ENCODE measurements at places on chromosomes 2 and 18.

DNA sequence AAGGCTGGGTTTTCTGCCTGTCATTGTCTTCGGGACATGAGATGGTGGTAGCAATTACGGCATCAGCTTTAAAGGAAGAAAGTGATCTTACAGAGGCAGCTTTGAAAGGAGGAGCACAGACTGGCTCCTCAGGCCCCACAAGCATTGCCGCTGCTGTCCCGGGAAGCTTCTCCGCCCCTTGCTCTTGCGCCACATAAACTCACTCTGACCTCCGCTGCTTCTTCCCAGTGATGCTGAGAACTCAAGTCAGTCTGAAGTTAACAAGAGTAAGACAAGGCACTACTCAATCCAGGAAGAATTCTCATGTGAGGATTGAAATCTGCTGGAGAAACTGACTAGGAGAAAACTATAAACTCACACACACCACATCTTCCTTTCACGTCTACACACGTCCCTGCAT, 112.4 kb upstream of the RIOK3 start:
- DNase-seq, result no peak

GRCh38 chr2:216316743-216317142, 55.5 kb downstream of the MARCHF4 start:
- no peak for DNase-seq

DNA sequence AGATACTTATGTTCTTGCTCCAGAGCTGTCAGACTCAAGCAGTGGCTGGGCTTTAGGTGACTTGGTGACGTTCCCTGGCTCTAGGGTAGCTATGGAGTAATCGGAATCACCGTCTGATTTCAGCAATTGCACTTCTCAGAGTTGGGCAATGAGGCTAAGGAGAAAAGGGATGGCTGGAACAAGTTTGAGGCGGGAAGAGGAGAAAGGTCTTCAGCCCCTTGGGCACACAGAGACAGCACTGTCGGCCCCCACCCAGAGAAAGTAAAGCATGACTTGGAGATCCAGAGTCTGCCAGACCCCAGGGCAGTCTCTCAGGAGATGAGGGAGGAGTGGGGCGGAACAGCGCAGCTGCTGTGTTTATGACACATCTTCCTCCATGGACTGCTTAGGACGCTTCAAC, 114.5 kb downstream of the KLHL29 start:
- no peak for DNase-seq

GRCh38 chr18:23890589-23890988, 124.0 kb upstream of the TTC39C start:
- no peak for DNase-seq

GRCh38 chr2:23590241-23590869, 205.4 kb downstream of the KLHL29 start:
- no peak for DNase-seq

- no peak for DNase-seq
These were observed 1.6 kb downstream of the TNP1 start for GRCh38 chr2:216858312-216858711.

- no peak for DNase-seq
These were observed 65.3 kb upstream of the SMIM21 start for GRCh38 chr18:75492852-75493251.

DNA sequence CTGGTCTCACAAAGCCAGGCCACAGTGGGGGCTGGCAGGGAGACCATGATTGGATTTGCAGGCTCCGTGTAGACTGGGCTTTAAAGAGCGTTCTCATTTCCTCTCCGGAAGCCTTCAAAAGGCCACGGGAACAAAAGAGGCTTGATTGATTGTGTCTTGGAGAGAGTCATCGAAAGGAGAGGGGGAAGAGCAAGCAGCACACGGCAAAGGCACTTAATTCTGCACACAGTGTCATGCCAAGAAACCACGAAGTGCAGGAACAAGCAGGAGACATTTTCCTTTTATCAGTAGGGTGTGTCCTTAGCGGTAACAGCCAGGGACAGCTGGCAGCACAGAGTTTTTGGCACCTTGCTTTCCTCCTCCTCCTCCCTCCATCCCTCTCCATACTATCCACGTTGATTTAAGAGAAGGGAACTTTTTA, 47.7 kb downstream of the GLI2 start:
- no peak for DNase-seq

DNA sequence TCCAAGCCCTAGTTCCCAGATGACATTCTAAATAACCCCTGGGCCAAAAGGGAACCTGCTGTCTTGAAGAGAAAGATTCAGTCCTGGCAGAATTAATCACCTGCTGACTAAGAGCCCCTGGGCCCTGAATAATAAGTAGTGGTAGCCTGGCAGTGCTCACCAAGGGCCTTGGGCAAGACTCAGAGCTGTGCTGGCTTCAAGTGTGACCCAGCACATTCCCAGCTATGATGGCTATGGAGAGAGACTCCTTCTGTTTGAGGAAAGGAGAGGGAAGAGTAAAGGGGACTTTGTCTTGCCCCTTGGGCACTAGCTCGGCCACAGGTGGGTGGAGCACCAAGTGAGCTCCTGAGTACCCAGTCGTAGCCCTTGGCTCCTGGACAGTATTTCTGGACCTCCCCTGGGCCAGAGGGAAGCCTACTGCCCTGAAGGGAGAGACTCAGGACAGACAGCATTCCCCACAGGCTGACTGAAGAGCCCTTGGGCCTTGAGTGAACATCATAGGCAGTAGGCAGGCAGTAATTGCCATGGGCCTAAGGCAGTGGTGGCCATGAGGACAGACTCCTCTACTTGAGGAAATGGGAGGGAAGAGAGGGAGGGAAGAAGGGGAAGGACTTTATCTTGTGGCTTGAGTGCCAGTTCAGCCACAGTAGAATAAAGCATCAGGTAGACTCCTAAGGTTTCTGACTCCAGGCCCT, 40.0 kb upstream of the INPP4A start:
- no peak for DNase-seq

GRCh38 chr2:216319771-216320170, 52.5 kb downstream of the MARCHF4 start:
- DNase-seq, result no peak

- no peak for DNase-seq
These were observed 32.3 kb downstream of the CCNT2 start for GRCh38 chr2:134950886-134951285.

GRCh38 chr2:18456026-18456425, 104.4 kb downstream of the RDH14 start:
- no peak for DNase-seq

DNA sequence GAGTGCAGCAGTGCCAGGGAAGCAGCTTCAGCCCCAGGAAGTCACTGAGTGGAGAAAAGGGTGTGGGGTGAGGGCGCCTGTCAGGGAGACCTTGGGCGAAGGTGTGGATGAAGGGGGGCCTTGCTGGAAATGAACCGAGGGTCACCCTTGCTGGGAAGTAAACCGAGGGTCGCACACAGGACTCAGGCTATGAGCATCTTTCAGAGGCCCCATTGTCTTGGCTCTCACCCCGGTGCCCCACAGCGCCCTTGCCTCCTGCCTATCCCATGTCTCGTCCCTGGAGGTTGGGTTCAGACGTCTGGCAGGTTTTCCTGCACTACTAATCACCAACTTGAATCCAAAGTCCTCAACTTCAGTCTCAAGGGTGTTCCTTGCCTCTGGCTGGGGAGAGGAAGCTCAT, 122.8 kb upstream of the PXDN start:
- DNase-seq, result no peak

GRCh38 chr2:206442833-206443734, at the start of gene ADAM23:
TSS of gene ADAM23 (plus strand) at chr2:206443532. CDS start at chr2:206443867, 335 bp downstream.
- peak; percentile 19 for DNase-seq

- no peak for DNase-seq
These were observed 75.7 kb upstream of the CDCA7 start for GRCh38 chr2:173278794-173279526.

- no peak for DNase-seq
These were observed 239.6 kb downstream of the BABAM2 start for GRCh38 chr2:28129955-28130695.

DNA sequence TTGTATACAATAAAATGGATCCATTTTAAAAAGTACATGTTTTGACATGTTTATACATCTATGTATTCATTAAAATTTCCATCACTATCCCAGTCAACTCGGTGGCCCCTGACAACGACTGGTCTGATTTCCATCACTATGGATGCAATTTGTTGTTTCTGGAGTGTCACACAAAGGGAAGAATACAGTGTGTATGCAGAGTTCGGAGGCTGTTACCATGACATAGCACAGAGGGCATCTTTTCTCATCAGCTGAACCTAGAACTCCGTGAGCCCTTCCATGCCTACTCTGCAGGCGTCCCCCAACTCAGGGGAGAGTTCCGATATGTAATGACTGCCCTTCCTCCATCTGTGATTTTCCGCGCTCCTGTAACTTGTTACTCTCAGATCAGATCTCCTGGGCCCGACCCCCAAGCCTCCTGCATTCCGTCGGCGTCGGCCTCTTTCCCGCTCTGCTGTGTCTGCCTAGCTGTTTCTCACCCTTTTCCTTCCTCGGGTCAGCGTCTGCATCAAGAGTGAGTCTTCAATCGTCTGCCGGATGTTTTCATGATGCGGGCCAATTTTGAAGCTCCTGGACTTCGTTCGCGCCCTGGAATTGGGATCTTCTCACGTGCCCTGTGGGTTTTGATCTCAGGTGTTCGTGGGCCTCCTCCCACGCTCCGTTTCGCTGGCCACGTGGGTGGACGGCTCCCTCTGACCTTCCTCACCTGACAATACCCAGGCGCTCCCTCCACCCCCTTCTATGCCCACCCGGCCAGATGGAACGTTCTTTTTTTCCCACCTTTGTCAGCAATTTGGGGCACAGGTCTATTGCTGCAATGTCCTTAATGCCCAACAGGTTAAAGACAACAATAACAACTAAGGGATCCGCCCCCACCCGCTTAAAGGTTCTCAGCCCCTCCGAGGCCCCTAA, 161.0 kb downstream of the TWIST2 start:
- no peak for DNase-seq

GRCh38 chr2:105328281-105329196, 996 bp downstream of the TGFBRAP1 start:
- peak; percentile 56 for DNase-seq

GRCh38 chr2:37629529-37629928, 41.9 kb downstream of the CDC42EP3 start:
- DNase-seq, result no peak

DNA sequence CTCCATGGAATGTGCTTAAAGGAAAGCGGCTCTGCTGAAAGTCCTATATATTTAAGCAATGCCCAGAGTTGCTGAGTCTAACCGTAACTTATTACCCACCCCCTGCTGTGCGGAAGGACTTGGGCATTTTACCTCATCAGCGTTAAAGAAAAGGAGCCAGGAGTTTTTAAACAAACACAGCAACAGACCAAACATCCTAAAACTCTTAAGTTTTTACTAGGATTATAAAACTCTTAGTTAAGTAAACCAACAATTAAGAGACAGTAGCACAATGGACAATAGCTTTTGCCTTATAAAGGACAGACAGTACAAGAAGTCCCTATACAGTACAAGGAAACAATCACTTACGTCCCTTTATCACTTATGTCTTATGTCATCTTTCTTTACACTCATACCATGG, 90.2 kb downstream of the ZNF521 start:
- DNase-seq, result no peak

DNA sequence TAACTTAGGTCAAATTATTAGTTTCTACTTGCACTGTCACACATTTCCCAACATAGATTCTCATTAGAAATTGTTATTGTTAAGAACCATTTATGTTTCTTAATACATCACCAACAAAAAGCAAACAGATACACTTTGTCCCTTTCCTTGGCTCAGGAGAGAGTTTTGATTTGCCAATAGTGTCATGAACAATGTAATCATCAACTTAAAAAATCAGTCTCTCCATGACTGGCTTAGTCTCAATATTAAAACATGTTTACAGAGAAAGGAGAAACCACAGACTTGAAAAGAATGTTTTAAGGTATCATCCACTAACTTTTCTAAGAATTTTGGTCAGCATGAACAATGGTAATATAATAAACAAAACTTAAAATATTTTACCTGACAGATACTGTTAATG, 416.5 kb upstream of the KCNH7 start:
- DNase-seq, result no peak

DNA sequence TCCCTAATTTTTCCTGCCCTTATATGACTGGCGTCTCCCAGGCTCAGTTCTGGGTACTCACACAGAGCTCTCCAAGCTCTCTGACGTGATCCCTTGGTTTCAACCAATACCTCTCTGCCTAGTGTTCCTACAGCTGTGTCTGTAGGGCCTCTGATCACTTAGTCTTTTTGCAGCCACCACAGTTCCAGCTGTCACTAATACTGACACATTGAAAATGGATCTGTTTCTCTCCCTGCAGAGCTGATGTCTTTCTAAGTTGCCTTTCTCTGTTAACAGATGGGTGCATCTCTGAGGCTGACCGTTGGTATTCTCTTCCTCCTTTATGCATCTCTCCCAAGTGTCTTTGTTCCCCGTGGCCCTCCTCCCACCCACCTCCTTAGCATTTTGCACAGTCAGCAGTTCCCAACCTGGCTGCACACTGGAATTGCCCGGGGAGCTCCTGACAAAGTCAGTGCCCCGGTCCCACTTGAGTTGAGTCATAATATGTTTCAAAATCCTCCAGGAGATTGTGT, 62.5 kb downstream of the CERS6 start:
- no peak for DNase-seq

GRCh38 chr2:42590176-42590575, 21.7 kb downstream of the MTA3 start:
- DNase-seq, result no peak

- no peak for DNase-seq
These were observed 75.8 kb downstream of the CALCRL start for GRCh38 chr2:187372213-187372612.

DNA sequence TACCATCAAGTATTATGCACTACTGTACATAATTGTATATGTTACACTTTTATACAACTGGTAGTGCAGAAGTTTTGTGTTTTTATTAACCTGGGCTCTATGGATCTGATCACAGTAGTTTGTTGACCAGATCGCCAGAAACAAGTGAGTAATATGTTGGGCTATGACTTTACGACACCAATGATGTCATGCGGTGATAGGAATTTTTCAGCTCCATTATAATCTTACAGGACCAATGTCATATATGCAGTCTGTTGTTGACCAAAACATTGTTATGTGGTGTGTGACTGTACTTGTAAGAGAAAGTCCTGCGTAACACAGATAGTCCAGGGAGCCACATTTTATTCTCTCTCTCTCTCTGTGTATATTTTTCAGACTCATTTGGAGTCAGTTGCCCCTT, 4.5 kb upstream of the ACOXL start:
- DNase-seq, result no peak

GRCh38 chr2:143607231-143608062, 478.2 kb downstream of the ARHGAP15 start:
- no peak for DNase-seq

GRCh38 chr2:66840321-66841002, 405.5 kb downstream of the MEIS1 start:
- no peak for DNase-seq

GRCh38 chr2:144671695-144672455, 152.0 kb upstream of the ZEB2 start:
- no peak for DNase-seq

DNA sequence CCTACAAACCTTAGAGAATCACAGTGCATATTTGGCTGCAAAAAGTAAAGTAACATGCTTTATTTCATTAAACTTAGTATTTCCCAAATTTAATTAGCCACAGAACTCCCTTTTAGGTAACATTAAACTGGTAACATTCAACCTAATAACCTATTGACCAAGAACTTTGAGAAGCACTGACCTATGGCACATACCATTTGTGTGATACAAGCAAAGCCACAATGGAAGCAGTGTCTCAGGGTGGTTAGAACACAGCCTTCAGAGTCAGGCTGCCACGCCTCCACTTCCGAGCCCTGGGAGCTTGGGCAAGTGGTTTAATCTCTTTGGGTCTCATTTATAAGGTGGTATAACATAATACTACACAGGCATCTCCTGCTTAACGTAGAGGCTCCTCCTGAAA, 301.4 kb downstream of the PDE11A start:
- DNase-seq, result no peak
